IMR-90 (cell line): ENCODE measurements at places on chromosomes 7 and 10. TPM values are rescaled to one million over a fixed set of nuclear protein-coding genes. Genes with fewer than 3 reads are reported as not detected.

PLAC9 gene
- 1.6 and 1.9 TPM in 2 replicates for total RNA-seq

ADCY1 gene
- 0.18 and 0.28 TPM in 2 replicates for total RNA-seq

MSMB gene
- total RNA-seq, result not detected in 2 replicates

CLDN4 gene
- 2.9 and 3.9 TPM in 2 replicates for total RNA-seq

TMEM196 gene
- total RNA-seq, result not detected in 2 replicates

TBX20 gene
- 0.28 and 0.36 TPM in 2 replicates for total RNA-seq

ACSM6 gene
- total RNA-seq, result not detected in 2 replicates

FAS gene
- total RNA-seq, result 53.8 and 54.7 TPM in 2 replicates

INMT gene
- total RNA-seq, result 1.7 and 2.2 TPM in 2 replicates

JCAD gene
- total RNA-seq, result 16.8 and 18.9 TPM in 2 replicates

OR2A1 gene
- total RNA-seq, result not detected in 2 replicates

TCF7L2 gene
- total RNA-seq, result 1.3 and 1.7 TPM in 2 replicates

NKX1-2 gene
- total RNA-seq, result not detected in 2 replicates

ACBD7 gene
- total RNA-seq, result 0.54 and 1.1 TPM in 2 replicates

CDHR1 gene
- not detected in 2 replicates for total RNA-seq

TMEM236 gene
- total RNA-seq, result not detected in 2 replicates

PSAP gene
- 216 and 221 TPM in 2 replicates for total RNA-seq

SCIN gene
- total RNA-seq, result under 0.01 TPM in 1 of 2 replicates, not detected in the other

TMEM184A gene
- total RNA-seq, result 0.28 and 0.36 TPM in 2 replicates

HELLS gene
- total RNA-seq, result 29.8 and 65.8 TPM in 2 replicates

CAMK2B gene
- total RNA-seq, result 0.18 and 0.28 TPM in 2 replicates

CABCOCO1 gene
- under 0.01 and 0.18 TPM in 2 replicates for total RNA-seq

RSPH10B gene
- under 0.01 TPM in 1 of 2 replicates, not detected in the other for total RNA-seq

PROSER2 gene
- total RNA-seq, result 1.4 TPM in 2 replicates

OR6V1 gene
- total RNA-seq, result not detected in 2 replicates

GJD4 gene
- not detected in 2 replicates for total RNA-seq

CCDC71L gene
- 19.2 and 20.6 TPM in 2 replicates for total RNA-seq

GSTO1 gene
- total RNA-seq, result 258 and 330 TPM in 2 replicates

KIF11 gene
- 18.3 and 35.0 TPM in 2 replicates for total RNA-seq

GBX1 gene
- total RNA-seq, result not detected in 2 replicates

HSPA12A gene
- 16.1 and 18.6 TPM in 2 replicates for total RNA-seq

CDC14C gene
- under 0.01 TPM in 2 replicates for total RNA-seq

TAS2R5 gene
- total RNA-seq, result under 0.01 and 0.36 TPM in 2 replicates

CALML3 gene
- not detected in 2 replicates for total RNA-seq

RBAK gene
- total RNA-seq, result 8.1 and 9.4 TPM in 2 replicates

VSTM4 gene
- 2.5 and 2.9 TPM in 2 replicates for total RNA-seq

ABCB1 gene
- 0.83 and 0.90 TPM in 2 replicates for total RNA-seq

STN1 gene
- 28.6 and 32.3 TPM in 2 replicates for total RNA-seq

SPDYE16 gene
- total RNA-seq, result not detected in 2 replicates

GPR37 gene
- 9.2 and 9.3 TPM in 2 replicates for total RNA-seq
